ENCODE measurements at places on chromosomes 7 and 10.

DNA sequence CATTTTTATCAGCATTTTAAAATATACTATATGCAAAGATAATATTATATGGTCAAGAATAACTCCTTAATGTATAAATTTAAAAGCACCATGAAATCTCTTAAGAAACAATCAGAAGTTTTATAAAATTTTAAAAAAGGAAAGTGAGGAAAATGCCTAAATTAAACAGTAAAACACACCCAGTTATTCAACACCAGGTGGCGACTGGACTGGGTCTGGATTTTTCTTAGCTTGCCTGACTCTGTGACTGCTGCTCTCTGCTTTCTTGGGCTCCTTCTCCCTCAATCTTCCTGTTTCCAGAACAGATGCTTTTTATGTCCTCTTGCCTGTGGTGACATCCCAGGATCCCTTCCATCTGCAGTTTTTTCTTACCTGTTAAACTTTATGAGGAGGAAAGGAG is 200.3 kb downstream of the BICC1 start:
- no peak for DNase-seq

GRCh38 chr7:98569691-98570337 is 47.3 kb upstream of the NPTX2 start:
- DNase-seq: no peak

GRCh38 chr7:103664577-103664976 is 218.6 kb upstream of the SLC26A5 start:
- DNase-seq: no peak

GRCh38 chr10:113036619-113037018 is 86.6 kb downstream of the TCF7L2 start:
- no peak for DNase-seq

GRCh38 chr10:70579234-70580002 is 23.1 kb downstream of the PRF1 start:
- peak; percentile 15 for DNase-seq

- no peak for DNase-seq
Observed at GRCh38 chr10:81034383-81034782, 496.7 kb downstream of the SH2D4B start.

GRCh38 chr7:93119191-93119905 is 1.6 kb upstream of the SAMD9 start:
- DNase-seq: no peak

DNA sequence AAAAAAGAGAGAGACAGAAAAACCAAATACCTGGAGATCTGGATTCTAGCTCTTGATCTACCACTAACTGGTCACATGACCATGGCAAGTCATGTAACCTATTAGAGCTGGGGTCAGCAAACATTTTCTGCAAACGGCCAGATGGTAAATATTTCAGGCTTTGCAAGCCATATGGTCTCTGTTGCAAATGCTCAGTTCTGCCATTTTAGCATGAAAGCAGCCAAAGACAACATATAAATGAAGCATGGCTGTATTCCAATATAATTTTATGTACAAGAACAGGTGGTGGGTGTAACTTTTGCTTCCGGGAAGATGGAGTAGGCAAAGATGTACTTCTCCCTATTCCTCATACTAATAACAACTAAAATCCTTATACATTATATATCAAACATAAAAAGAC is 6.7 kb downstream of the FRA10AC1 start:
- DNase-seq: no peak

DNA sequence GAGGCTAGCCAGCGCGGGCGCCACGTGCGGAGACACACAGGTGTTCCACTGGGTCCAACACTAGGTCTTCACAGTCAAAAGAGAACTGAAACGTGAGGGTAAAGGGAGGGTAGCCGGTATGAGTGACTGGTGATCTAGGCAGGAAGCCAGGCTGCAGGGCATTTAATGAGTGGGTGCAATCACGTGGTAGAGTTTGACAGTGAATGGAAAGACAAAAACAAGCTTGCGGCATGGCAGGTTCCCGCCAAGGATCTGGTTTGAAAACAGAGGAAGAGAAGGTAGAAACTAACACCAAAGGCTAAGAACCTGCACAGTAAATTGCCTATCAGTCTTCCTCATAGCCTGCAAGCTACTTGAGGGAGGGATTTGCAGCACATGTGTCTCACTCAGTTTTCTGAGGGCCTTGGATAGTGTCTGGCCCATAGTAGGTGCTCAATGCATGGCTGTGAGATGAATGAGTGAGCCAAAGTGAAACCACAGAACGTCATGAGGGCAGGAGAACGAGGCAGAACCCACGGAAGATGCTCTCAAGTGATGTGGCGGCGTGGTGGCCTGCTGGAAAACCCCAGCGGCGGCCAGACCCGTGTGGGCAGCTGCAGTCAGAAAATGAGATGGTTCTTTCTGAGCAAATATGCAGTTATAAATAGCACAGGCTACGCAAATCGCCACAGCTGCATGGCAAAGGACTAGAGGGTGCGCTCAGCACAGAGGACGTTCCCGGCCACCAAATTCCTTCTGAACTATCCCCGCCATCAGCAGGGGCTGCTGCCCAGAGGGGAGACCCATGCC is 183.6 kb upstream of the NFE2L3 start:
- DNase-seq: peak; percentile 64

- no peak for DNase-seq
Observed at GRCh38 chr7:34612661-34613060, 45.4 kb upstream of the NPSR1 start.

DNA sequence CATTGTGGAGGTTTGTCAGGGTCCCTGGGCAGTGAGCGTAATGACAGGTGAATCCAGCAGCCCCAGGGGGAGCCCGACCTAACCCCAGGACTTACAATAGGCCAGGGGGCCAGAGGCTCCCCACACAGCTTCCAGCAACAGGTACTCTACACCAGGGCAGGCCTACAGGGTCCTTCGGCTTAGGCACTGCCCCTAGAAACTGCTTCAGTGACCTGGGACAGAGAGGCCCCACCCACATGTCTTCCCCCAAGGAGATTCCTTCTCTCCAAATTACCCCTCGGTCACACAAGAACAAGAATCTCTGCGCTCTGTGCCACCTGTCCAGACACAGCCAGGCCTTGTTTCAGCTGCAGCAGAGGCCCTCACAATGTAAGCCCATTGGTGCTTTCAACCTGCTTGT is 24.4 kb downstream of the SKIDA1 start:
- no peak for DNase-seq

GRCh38 chr7:45146531-45147379 is 10.8 kb upstream of the RAMP3 start:
- DNase-seq: no peak

DNA sequence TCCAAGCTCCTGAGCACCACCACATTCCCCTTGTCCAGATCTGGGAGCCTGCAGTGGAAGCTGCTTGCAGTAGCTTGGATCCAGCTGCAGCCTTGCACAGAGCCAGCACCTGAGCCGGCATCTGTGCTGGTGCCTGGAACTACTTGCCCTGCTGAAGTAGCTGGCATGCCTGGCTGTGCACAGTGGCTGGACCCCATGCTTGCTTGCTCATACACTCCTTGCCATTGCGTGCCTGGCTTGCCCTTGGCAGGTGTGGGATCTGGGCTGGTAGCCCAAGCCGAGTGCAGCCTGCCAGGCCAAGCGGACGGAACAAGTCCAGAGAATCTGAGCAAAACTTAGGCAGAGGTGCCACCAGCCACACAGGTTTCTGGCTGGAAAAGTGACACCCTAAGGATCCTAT is 759.9 kb downstream of the IPMK start:
- no peak for DNase-seq

DNA sequence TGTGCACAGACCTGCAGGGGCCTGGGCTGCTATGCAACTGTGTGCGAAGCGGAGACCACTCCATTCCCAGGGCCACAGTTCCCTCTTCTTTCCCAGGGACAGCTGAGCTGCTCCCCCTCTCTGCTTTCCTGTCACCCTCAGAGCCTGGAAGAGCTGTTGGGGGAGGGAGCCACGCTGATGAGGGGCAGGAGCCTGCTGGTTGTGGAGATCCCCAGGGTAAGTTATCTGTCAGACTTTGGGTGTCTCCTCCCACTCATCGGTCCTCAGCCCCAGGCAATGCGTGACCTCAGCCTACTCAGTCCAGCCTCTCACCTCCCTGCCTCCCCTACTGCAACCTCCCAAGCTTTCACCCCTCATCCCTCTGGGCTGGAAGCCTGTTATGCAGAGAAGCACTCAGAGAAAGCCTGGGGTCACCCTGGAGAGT is 53.5 kb downstream of the ZNF467 start:
- DNase-seq: no peak

- DNase-seq: no peak
Observed at GRCh38 chr7:115511330-115511729, 519.2 kb downstream of the TFEC start.

DNA sequence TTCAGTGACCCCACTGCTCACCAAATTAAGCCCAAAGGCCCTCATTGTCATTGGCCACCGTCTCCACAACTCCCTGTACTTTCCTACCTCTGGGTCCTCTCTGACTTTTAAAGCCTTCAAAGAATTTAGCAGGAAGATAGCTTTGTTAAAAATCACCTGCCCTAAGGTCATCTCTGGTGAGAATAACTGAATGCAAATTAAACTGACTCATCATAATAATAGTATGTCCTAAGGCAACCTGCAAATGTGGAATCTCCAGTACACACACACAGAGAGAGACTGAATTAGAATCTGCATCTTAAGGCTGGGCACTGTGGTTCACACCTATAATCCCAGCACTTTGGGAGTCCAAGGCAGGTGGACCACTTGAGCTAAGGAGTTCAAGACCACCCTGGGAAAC is 24.1 kb downstream of the OAT start:
- DNase-seq: no peak

- no peak for DNase-seq
Observed at GRCh38 chr7:28862595-28863272, 95.4 kb downstream of the TRIL start.

GRCh38 chr7:112594397-112594796 is 113.6 kb downstream of the LSMEM1 start:
- DNase-seq: no peak

DNA sequence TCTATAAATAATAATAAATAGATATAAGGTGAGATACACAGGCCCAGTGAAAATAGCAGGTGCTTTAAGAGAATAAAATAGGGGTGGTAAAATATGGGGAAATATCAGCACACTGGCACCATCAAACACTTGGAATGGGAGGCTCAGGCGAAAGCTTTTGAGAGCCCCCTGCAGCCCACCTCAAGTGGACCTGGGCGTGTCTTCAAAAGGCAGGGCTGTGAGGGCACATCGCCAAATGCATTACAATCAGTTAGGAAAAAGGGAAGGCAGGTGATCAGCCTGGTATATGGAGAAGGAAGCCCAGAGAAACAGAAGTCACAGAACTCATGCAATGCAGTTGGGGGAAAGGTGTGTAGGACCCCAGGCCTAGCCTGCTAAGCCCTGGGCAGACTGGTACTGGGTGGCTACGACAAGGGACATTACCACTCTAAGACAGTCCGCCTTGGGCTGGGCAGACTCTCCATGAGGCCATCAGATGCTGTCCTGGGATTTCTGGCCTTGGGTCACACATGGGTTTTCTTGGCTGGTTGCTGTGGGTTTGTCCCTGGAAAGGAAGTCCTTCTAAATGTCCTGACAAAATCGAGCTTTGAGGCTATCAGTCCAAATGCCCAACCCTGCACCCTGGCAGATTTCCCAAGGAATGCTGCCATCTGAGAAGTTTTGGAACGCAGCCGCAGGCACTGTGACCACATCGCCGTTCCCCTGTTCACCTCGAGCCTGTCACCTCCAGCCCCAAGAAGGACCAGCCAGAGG is 330.6 kb downstream of the GRID1 start:
- no peak for DNase-seq

DNA sequence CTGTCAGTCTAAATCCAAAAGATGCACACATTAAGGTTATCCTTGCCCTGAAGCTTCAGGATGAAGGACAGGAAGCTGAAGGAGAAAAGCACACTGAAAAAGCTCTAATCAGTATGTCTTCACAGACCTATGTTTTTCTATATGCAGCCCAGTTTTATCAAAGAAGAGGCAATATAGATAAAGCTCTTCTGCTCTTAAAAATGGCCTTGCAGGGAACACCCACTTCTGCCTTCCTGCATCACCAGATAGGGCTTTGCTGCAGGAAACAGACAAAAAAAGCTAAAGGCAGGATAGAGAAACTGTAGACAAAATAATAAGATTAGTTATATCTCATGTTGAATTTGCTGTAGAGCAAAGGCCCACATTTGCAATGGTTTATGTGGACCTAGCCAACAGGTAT is 14.9 kb upstream of the IFIT1B start:
- no peak for DNase-seq

DNA sequence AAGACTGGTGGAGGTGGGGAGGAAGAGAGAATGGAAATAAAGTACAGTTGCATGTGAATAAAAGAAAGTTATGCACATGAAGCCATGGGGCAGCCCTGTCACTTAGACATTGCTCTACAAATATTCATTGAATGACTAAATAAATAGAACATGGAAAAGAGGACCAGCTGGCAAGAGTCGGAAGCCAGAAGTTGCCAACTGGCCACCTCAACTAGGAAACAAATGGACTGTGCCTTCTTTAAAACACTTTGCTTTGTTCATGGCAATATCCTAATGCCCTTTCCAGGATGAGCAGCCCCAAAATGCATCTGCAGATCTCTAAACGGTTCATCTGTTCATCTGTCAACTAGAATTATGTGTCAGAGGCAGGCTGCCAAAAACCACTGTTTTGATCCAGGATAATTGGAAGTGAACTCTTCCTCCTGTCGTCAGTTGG is 157.3 kb downstream of the NOC3L start:
- no peak for DNase-seq

DNA sequence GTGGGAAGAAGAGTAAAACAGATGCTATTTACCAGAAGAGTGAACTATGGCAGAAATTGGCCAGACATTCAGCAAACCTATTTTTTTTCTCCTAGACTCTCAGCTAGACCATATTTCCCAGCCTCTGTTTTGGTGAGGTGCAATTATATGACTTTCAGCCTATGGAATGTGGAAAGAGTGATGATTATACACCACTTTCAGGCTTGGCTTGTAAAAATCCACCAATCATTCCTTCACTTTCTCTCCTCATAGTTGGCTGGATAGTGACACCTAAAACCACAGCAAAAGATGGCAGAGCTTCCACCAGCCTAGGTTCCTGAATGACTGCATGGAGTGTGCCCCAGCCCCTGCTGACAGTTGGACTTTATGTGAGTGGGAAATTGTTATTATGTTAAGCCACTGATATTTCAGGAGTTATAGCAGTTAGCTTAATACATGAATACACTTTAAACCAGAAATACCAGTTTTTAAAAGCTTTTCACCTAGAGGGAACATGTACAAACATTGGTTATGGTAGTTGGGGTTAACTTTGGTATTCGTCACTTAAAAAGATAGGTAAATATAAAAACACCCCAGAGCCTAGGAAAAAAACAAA is 19.1 kb upstream of the TNKS2 start:
- no peak for DNase-seq

DNA sequence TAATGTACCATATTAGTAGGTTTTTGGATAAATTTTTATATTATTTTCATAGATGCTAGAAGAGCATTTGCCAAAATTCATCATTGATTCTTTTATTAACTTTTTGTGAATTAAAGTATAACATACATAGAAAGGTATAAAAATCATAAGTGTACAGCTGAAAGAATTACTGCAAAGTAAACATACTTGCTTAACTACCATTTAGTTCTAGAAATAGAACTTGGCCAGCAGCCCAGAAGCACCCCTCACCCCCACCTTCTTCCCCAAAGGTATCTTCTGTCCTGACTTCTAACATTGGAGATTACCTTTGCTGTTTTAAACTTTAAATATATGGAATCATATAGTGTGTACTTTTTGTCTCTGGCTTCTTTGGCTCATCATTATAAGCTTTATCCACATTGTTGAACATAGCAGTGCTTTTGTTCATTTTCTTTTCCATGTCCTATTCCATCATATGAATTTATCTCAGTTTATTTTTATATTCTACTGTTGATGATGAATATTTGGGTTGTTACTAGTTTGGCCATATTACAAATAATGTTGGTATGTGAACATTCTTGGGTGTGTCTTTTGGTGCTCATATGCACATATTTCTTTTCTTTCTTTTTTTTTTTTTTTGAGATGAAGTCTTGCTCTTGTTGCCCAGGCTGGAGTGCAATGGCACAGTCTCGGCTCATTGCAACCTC is 142.8 kb downstream of the ADK start:
- no peak for DNase-seq
